ENCODE measurements at places on chromosomes 1 and 21.

DNA sequence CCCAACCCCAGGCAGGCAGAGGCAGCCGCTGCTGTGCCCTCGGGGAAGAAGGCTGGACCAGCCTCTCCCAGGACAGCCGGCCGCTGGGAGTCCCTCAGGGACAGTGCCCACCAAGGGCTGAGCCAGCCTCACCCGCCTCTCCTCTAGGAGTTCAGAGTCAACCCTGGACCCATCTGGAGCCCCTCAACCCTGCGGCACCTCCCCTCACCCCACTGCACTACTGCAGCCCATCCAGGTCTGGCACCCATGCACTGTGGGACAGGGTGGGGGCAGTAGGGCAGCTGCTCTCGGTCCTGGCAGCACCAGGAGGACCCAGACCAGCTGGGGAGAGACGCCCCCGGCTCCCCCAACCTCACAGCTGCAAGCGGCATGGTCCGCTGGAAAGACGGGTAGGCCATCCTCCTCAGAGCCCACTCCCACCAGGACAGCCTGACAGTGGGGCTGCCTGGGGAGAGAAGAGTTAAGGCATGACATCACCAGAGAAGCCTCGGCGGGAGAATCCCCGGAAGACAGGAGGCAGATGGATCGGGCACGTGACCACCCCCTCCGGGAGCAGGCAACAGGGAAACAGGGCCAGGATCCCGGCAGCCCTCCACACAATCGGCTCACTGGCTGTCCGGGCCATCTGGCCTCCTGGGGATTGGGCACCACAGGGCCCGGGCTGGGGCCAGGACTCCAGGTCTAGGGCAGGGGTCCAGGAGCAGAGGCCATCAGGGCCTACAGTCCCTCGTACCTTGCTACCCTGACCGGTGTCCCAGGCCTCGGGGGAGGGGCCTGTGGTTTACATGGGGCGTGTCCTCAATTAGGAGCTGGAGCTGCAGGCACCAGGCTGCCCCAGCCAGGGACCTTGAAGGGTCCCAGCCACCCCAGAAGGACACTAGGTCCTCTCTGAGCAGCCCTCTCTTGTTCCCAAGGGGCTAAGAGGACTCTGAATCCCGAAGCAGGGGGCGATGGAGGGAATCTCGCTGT, 3.1 kb downstream of the ACAP3 start:
- no peak for DNase-seq

GRCh38 chr21:42550817-42551216, 37.2 kb downstream of the SLC37A1 start:
- no peak for DNase-seq

GRCh38 chr21:28104346-28104745, 888.3 kb downstream of the LTN1 start:
- DNase-seq, result no peak

DNA sequence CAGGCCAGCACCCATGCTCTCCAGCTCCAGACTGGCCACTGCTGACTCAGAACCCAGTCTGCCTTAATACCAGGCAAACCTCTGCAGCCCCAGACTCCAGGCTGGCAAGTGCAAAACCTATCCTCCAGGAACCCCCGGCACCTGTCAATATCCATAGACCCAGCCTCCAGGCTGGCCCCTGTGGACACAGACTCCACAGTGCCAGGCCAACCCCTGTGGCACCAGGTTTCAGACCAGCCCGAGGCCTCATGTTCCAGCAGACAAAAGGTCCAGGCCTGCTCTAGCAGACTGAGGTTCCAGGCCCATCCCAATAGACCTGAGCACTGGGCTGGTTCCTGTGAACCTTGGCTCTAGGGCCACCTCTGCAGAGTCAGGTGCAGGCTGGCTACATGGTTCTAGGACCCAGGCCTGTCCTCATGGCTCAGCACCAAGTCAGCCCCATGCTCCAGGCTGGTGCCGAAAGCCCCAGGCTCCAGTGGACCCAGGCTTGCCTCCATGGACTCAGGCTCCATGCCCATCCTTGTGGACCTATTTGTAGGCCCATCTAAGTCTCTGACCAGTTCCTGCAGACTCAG, 118.2 kb downstream of the WDR3 start:
- no peak for DNase-seq

DNA sequence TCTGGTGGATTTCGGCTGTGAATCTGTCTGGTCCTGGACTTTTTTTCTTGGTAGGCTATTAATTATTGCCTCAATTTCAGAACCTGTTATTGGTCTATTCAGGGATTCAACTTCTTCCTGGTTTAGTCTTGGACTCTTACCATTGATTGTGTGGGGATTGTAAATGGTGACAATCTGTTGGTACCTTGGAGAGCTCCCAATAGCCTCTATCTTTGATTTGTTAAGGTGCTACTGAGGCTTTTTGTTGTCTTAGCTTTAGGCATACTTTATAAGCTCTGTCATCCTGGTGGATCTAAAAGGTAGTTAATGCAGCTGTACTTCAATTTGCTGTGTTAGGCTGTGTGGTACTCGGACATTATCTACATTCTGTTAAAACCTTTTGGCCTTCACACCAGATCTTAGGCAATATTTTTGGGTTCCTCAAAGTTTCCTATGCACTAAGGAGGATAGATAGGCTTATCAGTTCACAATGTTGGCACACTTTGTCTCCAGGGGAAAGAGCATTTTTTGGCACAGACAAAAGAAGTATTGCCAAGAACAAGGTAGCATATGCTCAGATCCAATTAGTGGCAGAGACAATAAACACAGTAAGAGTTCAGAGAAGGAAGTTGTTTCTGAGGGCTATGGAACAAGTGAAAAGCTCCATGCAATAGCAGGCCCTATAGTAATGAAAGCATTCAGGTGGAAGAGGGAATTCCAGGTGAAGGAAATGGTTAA, 230.4 kb downstream of the PDE4B start:
- no peak for DNase-seq

GRCh38 chr1:76073481-76073880, 1.1 kb upstream of the ST6GALNAC3 start:
- no peak for DNase-seq

- no peak for DNase-seq
Observed at GRCh38 chr21:15706696-15707095, 23.1 kb upstream of the USP25 start.

DNA sequence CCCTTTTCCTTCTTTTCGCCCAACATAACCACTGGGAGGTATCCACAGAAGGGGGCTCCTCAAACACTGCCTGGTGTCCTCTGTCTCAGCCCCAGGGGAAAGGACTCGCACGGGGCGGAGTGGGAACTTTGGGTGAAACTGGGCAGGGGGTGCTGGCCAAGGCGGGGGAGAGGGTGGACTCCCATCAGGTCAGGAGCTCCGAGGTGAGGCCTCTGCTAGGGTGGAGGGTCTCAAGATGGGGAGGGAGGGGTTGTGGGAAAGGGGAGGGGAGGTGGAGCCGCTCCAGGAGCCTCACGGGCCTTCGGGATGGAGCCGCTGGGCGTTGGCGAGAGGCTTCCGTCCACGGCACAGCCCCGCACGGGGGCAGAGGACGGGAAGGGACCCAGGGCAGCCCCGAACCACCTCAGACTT, 43.2 kb upstream of the POFUT2 start:
- DNase-seq, result no peak

- no peak for DNase-seq
Observed at GRCh38 chr1:111911061-111911460, 78.4 kb downstream of the KCND3 start.

DNA sequence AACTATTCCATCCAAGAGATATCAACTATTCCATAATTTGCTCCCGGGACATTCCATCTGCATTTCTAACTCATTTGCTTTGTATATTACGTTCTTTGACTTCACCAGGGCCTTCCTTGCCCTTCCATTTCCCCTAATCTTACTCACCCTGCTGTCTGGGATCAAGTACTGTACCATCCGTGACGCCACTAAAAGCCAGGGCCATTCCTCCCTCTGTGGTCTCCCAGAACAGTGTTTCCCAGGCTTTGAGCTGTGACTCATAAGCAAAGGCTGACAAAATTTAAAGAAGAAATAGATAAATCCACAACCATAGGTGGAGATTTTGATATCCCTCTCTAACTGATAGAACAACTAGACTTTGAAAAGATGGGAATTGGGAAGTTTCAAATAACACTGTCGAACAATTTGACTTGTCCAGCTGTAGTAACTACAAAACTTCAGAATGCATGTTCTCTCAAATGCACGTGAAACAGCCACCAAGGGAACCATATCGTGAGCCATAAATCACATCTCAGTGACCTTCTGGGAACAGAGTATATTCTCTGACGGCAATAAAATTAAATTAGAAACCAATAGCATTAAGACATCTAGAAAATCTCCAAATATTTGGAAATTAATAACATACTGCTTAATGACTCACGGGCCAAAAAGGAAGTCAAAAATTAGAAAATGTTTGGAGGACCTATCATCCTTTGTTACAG, 501.0 kb downstream of the SETD4 start:
- DNase-seq, result no peak

GRCh38 chr1:10583641-10584040, 108.9 kb downstream of the PEX14 start:
- no peak for DNase-seq
